ENCODE measurements at places on chromosomes 5 and 9.

DNA sequence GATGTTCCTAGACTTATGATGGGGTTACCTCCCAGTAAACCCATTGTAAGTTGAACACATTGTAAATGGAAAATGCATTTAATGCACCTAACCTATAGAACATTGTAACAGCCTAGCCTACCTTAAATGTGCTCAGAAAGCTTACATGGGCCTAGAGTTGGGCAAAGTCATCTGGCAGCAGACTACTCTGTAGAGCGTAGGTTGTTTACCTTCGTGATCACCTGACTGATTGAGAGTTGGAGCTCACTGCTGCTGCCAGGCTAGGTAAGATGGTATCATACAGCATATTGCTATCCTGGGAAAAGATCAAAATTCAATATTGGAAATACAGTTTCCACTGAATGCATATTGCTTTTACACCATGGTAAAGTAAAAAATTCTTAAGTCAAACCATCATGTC is 95.4 kb downstream of the HTR4 start:
- no peak for DNase-seq

GRCh38 chr9:127803507-127804352 is 1.0 kb downstream of the FPGS start:
- peak; percentile 39 for DNase-seq

DNA sequence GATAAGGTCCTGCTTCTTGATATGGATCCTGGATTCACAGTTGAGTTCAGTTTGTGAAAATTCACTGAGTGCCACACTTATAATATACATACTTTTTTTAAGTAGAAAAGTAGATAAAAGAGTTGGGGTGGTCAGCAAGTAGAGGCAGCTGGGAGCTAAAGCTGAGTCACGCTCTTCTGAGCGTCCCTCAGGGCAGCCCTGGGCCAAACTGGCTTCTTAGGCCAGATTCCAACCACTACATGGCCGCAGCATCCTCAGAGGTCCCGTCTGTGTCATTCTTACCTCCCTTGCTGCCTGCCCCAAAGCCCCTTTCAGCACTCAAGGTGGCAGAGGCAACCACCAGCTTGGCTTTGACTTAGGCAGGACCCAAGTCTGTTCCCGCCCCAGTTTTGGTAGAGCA is 123.3 kb upstream of the TBC1D2 start:
- peak; percentile 45 for DNase-seq

- DNase-seq: no peak
Measured at GRCh38 chr5:40499518-40500273, 180.0 kb upstream of the PTGER4 start.

DNA sequence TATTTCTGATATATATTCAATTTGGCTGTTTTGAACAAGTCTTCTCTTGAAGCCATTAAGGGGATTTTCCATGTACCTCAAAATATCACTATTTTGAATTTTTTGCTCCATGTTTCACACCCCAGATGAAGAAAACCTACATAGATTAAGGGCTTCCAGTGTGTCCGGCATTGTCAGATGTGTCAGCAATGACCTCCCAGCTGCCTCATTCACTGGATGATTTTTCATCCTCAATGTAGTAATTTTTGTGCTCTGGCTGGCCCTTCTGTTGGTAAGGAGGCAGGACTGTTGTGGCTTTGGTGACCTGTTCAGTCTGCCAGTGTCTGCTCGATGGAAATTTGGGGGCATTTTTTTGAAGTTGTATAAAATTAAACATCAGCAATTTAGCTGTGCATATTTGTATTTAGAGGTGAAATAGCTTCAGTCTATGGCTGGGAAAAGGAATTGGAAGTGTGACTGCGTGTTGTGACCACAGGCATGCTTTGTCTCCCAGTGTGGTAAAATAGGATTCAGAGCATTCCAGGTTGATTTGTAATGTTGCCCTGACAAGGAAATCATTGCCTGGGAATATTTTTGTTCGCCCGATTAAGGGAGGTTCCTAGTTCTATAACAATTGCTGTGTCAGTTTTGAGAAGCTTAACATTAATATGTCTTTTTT is 312.4 kb downstream of the ARHGEF28 start:
- DNase-seq: peak; percentile 94

GRCh38 chr5:8213701-8214240 is 344.8 kb downstream of the MTRR start:
- no peak for DNase-seq

DNA sequence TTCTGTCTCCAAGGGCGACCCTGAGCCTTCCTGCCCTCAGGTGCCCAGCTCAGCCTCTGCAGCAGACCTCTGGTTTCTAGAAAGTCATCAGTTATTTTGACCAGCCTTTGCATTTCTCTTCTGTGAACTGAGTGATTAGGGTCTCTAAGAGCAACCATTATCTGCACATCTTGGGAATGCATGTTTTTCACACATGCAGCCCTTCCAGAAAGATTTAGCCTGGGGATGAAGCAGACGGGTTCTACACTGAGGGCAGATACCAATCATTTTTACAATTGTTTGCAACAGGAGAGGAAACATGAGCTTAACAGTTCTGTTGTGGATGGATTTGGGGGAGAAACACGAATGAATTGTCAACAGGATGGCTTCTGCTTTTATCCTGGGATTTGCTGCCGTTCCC is 90.1 kb upstream of the PITX1 start:
- no peak for DNase-seq

GRCh38 chr9:94577036-94577435 is 16.6 kb downstream of the FBP2 start:
- no peak for DNase-seq

DNA sequence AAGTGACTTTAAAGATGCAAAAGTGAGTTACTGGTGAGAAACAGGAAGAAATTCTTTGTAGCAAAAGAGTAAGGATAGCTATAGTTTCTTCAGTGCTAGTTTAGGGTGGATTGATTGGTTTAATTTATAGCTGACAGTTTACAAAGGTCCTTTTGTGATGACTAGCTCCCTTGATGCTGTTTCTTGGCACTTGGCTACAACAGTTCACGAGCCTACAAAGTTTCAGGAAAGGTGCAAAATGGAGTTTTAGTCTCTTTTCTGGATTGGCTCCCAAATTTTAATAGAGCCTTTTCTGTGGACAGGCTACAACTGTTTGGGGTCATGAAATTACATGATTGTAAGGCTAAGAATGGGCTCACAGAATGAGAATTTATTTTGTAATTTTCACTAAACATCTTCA is 40.9 kb upstream of the BNIP1 start:
- no peak for DNase-seq

GRCh38 chr5:106418196-106418595 is 1252.5 kb downstream of the EFNA5 start:
- no peak for DNase-seq

GRCh38 chr5:112491257-112491656 is 72.2 kb upstream of the EPB41L4A start:
- DNase-seq: peak; percentile 7

DNA sequence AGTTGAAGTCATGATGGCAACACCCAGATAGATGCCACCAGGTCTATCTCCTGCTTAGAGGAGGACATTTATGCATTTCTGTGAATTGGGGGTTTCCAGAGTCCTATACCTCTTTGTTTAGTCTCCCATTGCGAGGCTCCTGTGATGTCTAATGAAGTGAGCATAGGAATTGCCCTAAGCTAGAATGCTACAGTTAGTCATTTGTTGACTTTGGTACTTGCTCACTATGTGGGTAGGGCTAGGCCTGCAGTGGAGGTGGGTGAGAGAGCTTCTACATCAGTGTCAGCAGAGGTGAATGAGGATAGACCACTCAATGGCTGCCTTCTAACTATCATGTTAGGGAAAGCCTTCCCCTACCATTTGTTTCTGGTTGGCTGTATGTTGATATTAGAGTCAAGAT is 173.3 kb upstream of the POC5 start:
- DNase-seq: no peak

DNA sequence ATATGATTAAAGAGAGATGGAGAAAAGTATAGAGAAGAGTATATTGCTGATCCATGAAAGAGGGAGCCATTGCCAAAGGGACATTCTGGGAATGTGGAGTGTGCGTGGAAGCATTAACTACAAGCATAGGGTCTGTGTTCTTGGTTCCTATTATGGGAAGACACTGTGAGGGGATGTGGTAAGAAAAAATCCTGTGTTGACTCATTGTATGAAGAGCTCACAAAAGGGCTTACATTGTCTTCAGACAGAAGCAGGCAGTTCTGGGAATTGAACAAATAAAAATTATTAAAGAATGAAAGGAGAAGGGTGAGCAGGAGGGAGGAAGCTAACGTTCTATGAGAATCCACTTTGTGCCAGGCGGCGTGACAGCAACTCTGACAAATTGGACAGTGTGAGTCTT is 250.4 kb upstream of the CHD1 start:
- no peak for DNase-seq

- no peak for DNase-seq
Measured at GRCh38 chr5:129858131-129858675, 46.1 kb upstream of the CHSY3 start.

DNA sequence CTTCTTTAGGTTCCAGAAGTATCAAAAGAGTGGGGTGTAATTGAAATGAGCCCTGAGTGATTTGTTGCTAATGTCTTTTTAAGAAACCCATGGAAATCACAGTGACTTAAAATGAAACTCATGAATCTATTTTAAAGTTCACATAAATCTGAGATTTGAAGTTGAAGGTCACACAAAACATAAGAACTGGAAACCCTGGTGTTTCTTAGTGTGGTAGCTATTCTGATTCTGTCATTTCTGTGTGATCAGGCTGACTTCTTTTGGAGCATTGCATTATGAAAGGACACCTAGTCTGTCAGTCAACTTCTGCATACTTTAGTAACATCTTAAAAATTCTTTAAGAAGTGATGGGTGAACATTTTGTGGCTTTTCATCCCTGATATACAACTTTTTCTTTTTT is 448.8 kb downstream of the TLE4 start:
- DNase-seq: no peak

- DNase-seq: peak; percentile 12
Measured at GRCh38 chr9:97425973-97426336, 14.1 kb downstream of the TDRD7 start.

DNA sequence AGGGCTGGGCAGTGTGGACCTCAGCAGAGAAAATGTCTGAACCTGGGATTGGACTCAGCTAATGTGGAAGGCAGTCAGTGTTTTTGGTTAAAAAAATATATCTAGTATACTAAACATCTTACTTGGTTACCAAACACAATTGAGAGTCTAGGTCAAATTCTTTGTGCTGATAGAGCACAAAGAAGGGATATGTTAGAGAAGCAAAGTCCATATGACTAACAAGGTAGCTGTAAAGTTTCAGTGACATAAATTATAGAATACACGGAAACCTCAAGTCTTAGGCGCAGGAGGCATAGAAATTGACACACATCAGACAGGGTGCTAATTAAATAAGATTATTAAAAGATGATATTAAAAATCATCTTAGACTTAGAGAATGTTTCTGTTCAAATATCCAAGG is 718.3 kb downstream of the TLR4 start:
- DNase-seq: no peak

DNA sequence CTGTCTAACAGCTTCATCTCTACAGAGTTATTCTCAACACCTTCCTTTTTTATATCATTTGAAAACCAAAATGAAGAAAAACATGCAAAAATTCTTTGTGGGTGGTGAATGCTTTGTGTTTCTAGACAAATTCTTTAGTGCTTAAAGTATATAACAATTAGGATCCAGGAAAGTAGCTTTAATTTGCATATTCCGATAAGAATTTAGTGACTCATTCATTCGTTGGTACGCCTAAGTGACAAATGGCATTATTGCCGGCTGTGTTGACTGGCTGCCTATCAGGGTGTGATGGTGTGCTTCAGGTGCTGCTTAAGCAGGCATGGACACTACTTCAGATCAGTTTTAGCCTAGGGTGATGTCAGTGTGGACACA is 35.2 kb downstream of the LMNB1 start:
- no peak for DNase-seq

DNA sequence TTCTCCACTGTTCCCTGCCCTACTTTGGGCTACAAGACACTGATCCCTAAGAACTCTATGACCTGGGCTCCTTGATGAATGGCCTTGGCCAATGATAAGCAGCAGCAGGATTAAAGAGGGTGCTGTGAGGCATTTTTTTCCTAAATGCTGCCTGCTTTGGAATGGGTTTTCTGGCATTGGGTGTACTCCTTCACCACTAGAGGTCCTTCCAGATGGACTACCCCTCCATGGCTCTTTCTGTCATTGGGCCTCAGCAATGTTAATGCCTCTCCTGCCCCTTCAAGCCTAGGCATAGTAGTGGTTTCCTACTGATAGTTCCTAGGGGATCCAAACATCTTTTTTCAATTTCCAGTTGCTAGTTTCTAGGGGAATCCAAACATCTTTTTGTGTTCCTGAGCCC is 319.3 kb upstream of the RPS23 start:
- DNase-seq: no peak

DNA sequence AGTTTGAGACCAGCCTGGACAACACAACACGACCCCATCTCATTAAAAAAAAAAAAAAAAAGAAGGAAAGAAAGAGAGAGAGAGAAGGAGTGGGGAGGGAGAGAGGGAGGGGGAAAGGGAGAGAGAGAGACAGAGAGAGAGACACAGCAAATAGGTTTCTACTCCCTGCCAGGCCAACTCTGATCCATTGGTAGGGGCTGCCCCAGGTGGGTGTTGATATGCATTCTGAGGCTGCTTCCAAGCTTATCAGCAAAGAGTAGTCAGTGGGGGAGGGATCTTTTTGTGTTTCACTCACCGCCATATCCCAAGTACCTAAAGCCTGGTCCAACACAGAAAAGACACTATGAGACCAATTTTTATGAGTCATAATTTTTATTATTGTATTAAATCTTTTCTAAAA is 57.0 kb upstream of the SAP30L start:
- DNase-seq: no peak

- peak; percentile 90 for DNase-seq
Measured at GRCh38 chr9:134205672-134206310, 41.4 kb upstream of the RNU6ATAC start.

DNA sequence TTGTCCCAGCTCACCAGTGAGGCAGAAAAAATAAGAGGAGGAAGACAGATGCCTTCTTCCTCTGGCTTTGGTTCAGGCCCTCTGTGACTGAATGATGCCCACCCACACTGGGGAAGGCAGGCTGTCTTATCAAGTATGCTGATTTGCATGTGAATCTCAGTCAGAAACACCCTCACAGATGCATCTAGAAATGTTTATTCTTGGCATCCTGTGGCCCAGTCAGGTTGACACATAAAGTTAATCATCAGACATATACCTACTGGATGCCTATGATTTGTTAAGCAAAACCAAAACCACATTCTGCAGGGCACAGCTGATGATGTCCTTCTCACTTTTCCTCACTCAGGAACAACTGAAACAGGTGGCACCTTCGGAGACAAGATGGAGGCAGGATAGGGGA is 243.4 kb upstream of the KCNN2 start:
- DNase-seq: no peak

GRCh38 chr5:57911438-57911837 is 428.8 kb upstream of the ACTBL2 start:
- no peak for DNase-seq

- no peak for DNase-seq
Measured at GRCh38 chr5:163079618-163080017, 357.8 kb upstream of the CCNG1 start.

- peak; percentile 82 for DNase-seq
Measured at GRCh38 chr5:96350678-96351077, 82.4 kb downstream of the PCSK1 start.

Measured in fibroblast of mammary gland (primary cell).